Foreskin keratinocyte (primary cell): ENCODE measurements at places on chromosomes 7 and 10. TPM values are rescaled to one million over a fixed set of nuclear protein-coding genes. Genes with fewer than 3 reads are reported as not detected.

DNA sequence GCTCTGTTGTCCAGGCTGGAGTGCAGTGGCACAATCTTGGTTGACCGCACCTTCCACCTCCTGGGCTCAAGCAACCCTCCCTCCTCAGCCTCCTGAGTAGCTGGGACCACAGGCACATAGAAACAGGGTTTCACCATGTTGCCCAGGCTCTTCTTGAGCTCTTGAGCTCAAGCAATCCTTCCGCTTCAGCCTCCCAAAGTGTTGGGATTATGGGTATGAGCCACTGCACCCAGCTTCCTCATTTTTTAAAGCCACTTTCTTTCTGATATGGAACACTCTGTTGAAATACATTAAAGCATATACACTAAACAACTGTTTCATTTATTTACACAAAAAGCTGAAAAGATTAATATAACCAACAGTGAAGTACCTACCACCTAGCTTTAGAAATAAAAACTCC lies 117.2 kb downstream of the CLEC2L start:
- no peak for DNase-seq

DNA sequence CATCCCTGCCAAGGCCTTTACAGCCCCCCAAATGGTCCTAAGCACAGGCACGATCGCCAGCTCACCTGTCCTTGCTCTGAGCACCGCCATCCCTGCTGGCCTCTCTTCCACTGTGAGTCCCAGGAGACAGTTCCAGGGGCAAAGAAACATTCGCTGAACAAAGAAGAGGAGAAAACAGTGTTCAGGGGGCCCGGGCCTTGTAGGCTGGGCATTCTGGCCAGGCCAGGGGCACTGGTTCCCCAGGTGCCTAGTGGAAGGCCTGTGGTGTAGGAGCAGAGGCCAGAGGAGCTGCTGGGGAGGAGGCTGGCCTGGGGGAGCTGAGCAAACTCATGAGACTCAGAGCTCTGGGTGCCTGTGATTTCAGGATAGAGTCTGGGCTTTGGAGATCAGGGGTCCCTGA lies 22.6 kb downstream of the AQP1 start:
- DNase-seq, result no peak

DNA sequence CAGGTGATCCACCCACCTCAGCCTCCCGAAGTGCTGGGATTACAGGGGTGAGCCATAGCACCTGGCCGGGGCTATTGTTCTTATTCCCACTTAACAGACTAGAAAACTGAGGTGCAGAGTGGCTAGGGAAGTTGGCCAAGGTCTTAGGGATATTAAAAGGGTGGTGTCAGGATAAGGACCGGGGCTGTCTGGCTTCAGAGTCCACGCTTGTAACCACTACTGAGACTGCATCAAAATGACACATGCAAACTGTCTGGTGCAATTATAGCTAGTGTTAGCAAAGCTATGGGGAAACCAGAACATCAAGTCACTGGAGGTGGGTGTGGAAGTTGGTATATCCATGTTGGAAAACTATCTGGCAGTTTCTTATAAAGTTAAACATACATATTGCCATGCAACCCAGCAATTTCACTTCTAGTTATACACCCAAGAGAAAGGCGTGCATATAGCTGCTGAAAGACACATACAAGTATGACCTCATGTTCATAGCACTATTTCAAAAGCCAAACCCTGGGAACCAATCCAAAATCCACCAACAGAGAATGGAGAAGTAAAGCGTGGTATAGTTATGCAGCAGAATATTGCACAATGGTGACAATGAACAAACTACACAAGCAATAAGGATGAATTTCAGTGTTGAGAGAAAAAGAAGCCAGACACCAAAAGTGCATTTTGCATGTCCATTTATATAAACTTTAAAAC lies 33.9 kb upstream of the EEPD1 start:
- DNase-seq, result peak; percentile 89

PSD gene
- 0.14 and 0.24 TPM in 2 replicates for total RNA-seq
